ENCODE measurements at places on chromosomes 6 and 20.

DNA sequence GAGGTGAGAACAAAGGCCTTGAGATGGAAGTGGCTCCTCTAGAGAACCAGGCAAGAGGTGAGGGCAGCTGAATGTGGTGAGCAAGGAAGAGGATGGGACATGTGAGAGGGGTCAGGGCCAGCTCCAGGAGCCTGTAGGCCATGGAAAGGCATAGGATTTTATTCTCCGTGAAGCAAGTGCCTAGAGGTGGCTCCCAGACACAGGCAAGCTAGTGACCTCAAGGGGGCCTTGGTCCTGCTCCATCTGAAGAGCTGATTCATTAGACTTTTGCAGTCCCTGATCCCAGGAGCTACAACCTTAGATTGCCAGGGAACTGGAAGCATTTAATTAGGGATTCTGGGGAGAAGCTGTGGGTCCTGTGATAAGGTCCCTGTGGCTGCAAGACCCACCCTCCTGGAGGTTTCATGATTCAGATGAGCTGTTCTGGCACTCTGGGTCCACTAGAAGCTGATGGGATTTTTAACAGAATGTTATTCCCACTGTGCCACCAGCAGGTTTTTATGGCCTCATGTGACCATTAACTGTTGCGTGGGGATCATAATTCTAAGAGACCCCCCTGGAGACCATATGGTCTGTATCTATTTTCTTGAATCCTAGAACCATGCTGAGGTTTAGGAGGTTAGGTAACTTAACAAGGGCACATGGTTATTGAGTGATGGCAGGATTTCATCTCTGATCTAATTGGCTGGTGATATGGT, 90.5 kb downstream of the ELOVL5 start:
- no peak overlapping the region for H3K4me3 ChIP-seq
- peaks cover 63% of the 10 kb centered on the region for H3K36me3 ChIP-seq
- no peak for DNase-seq
- H3K4me1 ChIP-seq: peaks cover 11% of the 10 kb centered on the region
- H3K27ac ChIP-seq: peak overlapping the region; percentile 10
- no peaks in the 10 kb centered on the region for H3K27me3 ChIP-seq

DNA sequence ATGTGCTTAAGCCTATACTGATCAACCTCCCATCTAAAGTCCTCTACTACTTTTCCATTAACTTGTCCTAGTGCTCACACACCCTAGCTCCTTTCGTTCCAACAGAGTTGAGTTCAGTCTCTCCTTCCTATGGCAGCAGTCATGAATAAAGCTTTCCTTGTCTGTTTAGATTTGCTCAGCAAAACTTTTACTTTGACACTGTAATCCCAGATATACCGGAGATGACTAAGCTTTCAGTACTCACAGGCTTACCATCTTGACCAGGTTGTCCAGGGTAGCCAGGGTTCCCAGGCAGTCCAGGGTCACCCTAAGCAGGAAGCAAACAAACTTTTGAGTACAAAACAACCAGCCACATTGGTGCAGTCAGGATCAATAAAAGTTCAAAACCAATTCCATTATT, 90.7 kb downstream of the COL21A1 start:
- peak overlapping the region; percentile 10 for H3K27ac ChIP-seq
- peaks cover 13% of the 10 kb centered on the region for H3K4me1 ChIP-seq
- no peaks in the 10 kb centered on the region for H3K27me3 ChIP-seq
- no peak overlapping the region for H3K4me3 ChIP-seq
- DNase-seq: no peak

DNA sequence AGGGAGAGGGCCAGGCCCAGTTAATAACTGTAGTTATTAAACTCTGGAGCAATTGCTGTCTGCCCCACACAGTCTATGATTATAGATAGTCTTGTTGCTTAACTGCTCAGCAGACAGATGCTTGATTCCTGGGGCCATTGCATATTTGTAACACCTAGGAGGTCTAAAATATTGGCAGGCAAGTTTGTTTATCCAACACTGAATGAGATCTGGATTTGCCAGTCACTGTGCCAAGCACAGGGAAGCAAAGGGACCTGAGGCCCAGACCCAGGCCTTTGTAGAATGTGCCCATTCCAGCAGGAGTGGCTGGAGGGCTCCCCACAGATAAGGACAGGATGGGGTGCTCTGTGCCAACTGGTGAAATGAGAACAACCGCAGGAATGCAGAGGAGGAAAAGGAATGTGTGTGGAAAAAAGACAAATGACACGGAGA, 17.6 kb upstream of the ENTPD6 start:
- no peak for DNase-seq
- H3K36me3 ChIP-seq: no peaks in the 10 kb centered on the region
- H3K4me1 ChIP-seq: no peaks in the 10 kb centered on the region
- no peak overlapping the region for H3K27ac ChIP-seq
- peaks cover 44% of the 10 kb centered on the region for H3K27me3 ChIP-seq

GRCh38 chr20:20624914-20625313, 87.5 kb downstream of the RALGAPA2 start:
- H3K4me1 ChIP-seq: no peaks in the 10 kb centered on the region
- no peak overlapping the region for H3K4me3 ChIP-seq
- DNase-seq: no peak
- peaks cover 23% of the 10 kb centered on the region for H3K36me3 ChIP-seq
- H3K27me3 ChIP-seq: peaks cover 2% of the 10 kb centered on the region

DNA sequence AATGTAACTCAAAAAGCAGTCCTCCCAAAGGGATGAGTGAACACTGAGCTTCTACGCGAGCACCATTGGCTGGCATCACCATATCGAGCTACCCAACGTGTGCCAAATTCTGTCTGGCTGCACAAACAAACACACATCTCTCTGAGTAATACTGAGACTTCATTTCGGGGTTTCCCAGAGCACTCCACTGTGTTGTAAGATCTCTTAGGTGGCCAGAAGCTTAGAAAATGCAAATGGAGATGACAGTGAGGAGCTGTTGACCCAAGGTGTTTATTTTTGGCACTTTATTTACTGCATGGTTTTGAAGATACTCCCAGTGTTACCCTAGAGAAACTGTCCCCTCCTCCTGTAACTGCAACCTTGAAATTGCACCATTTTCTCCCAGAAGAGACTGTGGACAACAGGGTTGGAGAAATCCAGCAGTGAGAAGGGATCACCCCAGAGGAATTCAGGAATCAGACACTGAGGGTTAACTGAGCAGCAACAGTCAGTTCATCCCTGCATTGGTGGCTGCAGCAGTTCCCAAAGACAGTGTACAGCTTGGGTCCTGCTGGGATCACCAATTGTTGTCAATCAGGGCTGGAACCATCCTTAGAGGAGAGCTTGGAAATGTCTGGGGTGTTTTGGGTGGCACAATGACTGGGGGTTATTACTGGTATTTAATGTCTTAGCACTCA, 1.0 kb upstream of the RIPOR2 start:
- H3K27ac ChIP-seq: no peak overlapping the region
- peaks cover 24% of the 10 kb centered on the region for H3K4me1 ChIP-seq
- no peak overlapping the region for H3K4me3 ChIP-seq

DNA sequence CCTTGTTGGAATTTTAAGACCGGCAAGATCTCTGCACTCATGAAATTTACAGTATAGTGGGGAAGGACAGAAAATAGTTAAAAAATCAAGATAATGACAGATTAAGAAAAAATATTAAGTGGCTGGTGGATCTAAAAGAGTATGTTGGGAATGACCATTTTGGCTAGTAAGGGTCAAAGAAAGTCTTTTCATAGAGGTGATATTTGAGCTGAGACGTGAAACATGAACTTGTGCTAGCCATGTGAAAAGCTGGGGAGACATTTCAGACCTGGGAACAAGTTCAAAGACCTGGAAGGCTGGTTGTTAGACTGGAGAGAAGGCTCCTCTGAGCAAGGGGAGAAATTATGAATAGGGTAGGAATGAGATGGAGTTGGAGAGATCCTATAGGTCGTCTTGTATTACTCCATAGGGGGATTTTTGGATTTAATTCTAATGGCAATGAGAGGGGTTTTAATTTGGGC, 4.7 kb downstream of the BICRAL start:
- DNase-seq: no peak
- H3K36me3 ChIP-seq: peaks cover 9% of the 10 kb centered on the region
- H3K27ac ChIP-seq: no peak overlapping the region
- no peaks in the 10 kb centered on the region for H3K27me3 ChIP-seq
- peaks cover 29% of the 10 kb centered on the region for H3K4me1 ChIP-seq

GRCh38 chr6:50825375-50826036, 6.8 kb downstream of the TFAP2B start:
- no peaks in the 10 kb centered on the region for H3K36me3 ChIP-seq
- no peak overlapping the region for H3K27ac ChIP-seq
- H3K27me3 ChIP-seq: peaks cover 100% of the 10 kb centered on the region
- DNase-seq: no peak
- no peak overlapping the region for H3K4me3 ChIP-seq

DNA sequence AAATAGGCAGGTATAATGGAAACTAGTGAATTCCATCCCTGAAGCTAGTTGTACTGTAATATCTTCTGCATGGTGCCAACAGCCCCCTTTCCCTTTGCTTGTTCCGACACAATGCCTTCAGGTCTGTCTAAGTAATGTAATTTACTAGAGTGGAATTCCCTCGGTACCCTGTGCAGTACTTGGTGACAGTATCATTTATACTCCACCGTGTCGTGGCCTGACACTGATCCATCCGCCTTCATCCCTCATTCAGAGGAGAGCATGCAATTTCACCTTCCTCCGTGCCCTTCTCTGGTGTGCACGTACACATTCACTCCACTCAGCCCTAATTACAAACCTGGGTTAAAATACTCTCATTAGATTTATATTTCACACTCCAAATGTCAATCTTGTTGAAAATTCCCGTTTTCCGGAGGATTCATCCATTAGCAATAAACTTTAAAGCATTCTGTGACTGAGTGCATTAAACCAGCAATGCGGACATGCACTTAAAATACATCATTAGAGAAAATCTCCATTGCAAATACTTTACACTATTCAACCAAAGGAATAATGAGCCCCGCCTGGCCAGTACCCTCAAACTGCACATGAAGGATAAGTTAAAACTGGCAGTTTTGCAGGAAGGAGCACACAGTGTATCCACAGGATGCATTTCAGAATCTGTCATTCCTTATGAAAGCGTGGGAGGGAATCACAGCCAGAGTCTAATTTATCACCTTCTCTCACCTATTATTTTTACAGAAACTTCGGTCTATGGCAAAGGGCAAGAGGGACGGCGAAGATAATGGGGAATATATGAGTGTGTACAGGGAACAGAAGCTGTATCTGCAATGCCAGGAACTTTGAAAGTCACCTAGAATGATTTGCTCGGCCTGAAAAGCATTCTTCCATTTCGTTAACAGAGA, 182.5 kb downstream of the GJA10 start:
- H3K4me1 ChIP-seq: peaks cover 29% of the 10 kb centered on the region
- no peak overlapping the region for H3K4me3 ChIP-seq
- peaks cover 9% of the 10 kb centered on the region for H3K27me3 ChIP-seq
- H3K27ac ChIP-seq: no peak overlapping the region
- H3K36me3 ChIP-seq: no peaks in the 10 kb centered on the region

GRCh38 chr6:128569732-128570679, 49.6 kb upstream of the PTPRK start:
- H3K4me3 ChIP-seq: no peak overlapping the region
- DNase-seq: no peak
- H3K4me1 ChIP-seq: peaks cover 20% of the 10 kb centered on the region
- H3K27ac ChIP-seq: peak overlapping the region; percentile 15

DNA sequence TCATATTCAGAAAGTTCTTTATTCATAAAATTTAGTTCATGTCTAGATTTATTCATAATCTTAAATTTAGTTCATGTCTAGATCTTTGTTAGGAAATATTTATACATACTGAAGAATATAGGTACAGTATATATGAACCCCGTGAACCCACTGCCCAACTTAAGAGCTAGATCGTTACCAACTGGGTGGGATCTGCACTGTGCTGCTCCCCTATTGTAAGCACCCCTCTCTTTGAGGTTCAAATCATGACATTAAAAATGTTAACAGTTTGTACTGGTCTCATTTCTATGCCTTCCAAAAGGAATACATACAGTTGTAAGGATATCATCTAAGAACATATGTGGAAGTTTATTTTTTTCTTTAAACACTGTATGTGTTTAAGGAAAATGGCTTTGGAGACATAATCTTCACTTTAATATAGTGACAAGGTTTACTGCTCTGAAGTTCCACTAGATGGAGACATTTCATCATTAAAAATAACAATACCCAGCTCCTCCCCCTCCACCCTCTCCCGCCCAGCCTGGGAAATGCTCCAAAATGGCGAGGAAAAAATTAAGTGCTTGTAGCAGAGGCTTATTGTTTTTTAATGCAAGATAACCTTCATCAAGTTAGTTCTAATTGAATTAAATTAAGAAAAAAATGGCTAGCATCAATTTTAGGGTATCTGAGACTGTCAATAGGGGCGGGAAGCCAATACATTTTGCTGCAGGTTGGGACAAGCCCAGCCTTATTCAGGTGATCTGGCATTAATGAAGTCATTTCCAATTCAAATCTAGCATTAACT, 104.1 kb upstream of the TRAF3IP2 start:
- DNase-seq: peak; percentile 49
- no peak overlapping the region for H3K4me3 ChIP-seq
- no peaks in the 10 kb centered on the region for H3K27me3 ChIP-seq
- no peak overlapping the region for H3K27ac ChIP-seq

DNA sequence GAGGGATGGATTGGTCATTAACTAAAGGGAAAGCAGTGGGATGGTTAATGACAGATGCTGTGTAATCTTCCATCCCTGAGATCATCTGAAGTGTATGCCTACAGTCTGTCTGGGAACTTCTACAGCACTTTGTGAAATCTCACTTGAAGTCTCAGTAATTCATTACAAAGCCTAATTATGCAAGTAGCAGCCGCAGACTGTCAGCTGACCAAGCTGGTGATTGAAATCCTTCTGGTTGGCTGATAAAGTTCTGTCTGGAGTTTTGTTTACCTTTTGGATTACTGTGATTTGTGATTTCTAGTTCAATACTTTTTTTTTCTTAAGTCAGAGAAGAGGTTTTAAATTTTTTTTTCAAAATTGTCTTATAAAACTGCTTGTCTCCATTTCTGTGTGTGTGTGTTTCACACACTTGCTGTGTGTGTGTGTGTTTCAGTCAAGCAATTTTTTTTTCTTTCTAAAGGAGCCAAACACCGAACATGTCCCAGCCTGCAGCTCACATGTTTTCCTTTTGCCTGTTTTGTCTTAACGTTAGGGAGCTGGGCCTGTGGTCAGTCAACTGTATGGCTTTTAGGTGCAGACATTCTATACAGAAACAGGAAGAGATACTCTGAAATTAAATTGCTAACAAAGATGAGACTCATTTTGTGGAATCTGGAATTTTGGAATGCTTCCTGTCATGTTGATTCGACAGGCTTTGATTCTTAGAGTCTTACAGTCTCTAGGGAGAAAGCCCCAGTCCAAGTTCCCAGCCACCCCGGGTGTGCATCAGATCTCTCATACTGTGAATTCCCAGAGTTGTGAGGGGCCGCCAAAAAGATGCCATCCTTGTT, 28.5 kb upstream of the ADGRF4 start:
- peaks cover 5% of the 10 kb centered on the region for H3K27me3 ChIP-seq
- H3K4me1 ChIP-seq: peaks cover 36% of the 10 kb centered on the region
- H3K36me3 ChIP-seq: no peaks in the 10 kb centered on the region
- DNase-seq: peak; percentile 11
